Stimulated activated CD4-positive, alpha-beta T cell treated with anti-CD3 and anti-CD28 coated beads, Interleukin-12 subunit alpha, Interleukin-12 subunit beta, amount 100 ng/mL, for 4 hours (primary cell): ENCODE measurements at places on chromosomes 1 and 21.

DNA sequence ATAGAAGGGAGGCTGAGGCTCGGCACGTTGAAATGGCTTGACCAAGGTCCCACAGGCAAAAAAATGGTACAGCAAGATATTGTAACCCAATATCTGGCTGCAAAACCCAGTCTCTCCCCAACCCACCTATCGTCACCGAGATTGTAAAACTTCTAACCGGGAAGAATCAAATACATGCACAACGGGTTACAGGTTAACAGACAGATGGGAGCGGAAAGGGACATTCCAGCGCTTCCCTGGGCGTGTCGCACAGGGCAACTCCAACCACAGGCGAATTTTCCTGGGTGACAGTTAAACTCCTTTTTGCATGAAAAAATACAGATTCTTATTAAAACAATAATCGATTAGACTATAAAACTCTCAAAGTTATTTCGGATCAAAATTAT lies 31.8 kb upstream of the JUN start:
- no peak for DNase-seq

DNA sequence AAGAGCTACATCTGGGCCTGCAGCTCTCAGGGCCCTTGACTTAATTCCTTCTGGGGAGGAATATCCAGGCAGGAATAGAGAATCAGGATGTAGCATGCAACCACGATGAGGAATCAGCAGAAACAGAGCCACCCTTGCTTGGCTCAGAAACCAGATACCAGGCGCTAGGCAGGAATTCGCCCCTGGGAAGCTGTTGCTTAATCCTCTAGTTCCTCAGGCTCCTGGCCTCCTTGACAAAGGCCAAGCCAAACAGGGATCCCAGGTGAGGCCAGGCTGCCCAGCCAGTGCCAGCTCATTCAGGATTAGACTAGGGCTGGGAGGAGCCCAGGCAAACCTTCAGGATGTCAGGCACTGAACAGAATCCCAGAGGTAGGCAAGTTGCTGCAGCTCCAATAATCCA lies 48.2 kb upstream of the IRF2BP2 start:
- DNase-seq = no peak

DNA sequence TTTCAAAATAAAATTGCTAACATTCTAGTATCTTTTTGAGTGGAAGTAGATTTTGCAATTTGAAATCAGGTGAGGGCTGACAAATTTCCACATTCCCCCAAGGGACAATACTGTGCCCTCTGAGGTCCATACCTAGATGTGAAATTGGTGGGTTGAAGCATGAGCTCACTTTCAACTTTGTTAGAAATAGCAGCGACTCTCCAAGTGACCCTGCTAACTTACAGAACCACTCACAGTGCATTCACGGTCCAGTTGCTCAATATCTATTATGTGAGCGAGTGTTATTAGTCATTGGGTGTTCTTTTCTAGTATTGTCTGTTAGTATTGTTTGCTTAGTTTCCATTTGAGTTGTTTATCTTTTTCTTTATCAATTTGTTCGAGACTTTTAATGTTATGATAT lies 53.6 kb upstream of the ASB17 start:
- no peak for DNase-seq

DNA sequence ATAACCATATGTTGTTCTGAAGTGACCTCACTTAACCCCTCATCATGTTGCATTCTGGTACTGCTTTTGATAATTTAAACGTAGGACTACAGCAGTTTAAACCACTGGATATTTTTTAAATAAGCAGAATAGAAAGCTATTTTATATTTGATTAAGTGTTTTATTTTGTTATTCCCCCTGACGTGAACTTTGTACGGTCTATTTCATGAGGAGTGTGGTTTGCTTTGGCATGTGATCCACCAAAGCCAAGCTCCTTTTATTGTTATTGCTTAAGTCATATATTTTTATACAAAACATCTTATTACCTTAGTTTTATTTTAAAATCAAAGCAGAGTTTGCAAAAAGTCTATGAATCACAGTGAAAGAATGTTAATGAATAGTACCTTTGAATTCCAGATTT lies 101.4 kb upstream of the L1TD1 start:
- no peak for DNase-seq

GRCh38 chr1:201222125-201222524 lies 31.5 kb downstream of the IGFN1 start:
- DNase-seq = no peak

GRCh38 chr1:244042293-244042692 lies 8.8 kb upstream of the ZBTB18 start:
- no peak for DNase-seq

- DNase-seq = no peak
These were observed 10.3 kb downstream of the SLC1A7 start for GRCh38 chr1:53132176-53132575.

DNA sequence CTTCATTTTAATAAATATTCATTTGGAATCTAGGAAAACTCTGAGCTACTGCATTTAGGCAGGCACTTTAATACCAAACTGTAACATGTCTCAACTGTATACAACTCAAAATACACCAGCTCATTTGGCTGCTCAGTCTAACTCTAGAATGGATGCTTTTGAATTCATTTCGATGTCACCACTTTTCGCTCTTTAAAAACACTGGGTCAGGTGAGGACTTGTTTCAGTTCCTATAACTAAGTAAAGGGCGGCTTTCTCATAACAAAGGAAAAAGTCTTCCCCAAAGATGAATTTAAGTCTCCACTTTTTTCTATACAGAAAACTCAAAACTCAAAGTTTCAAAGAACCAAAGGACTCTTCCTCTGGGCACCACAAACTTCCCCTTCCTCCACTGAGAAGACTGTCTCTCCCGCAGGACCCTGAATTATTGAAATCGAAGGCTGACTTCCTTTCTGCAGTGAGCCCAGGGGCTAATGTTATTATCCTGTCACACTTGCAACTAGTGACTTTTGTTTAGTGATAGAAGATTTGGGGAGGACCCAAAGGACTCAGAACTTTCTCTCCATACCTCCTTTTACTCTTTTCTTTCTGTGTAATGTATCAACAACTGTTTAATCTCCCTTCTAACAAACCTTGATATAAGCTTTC lies 9.7 kb upstream of the DHX9 start:
- no peak for DNase-seq

- no peak for DNase-seq
These were observed 11.4 kb downstream of the RGS5 start for GRCh38 chr1:163191301-163191700.

GRCh38 chr1:184186167-184186566 lies 134.6 kb downstream of the TSEN15 start:
- no peak for DNase-seq

DNA sequence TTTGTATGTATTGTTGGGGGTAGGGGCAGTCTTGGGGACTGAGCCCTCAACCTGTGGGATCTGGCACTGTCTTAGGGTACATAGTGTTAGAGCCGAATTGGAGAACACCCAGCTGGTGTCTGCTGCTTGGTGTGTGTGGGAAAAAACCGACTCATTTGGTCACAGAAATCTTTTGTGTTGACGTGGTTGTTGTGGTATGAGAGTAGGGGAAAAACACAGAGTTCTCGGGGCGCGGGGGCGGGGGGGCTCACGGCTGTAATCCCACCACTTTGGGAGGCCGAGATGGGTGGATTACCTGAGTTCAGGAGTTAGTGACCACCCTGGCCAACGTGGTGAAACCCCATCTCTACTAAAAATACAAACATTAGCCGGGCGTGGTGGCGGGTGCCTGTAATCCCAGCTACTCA lies 15.3 kb upstream of the SRSF10 start:
- DNase-seq = no peak

DNA sequence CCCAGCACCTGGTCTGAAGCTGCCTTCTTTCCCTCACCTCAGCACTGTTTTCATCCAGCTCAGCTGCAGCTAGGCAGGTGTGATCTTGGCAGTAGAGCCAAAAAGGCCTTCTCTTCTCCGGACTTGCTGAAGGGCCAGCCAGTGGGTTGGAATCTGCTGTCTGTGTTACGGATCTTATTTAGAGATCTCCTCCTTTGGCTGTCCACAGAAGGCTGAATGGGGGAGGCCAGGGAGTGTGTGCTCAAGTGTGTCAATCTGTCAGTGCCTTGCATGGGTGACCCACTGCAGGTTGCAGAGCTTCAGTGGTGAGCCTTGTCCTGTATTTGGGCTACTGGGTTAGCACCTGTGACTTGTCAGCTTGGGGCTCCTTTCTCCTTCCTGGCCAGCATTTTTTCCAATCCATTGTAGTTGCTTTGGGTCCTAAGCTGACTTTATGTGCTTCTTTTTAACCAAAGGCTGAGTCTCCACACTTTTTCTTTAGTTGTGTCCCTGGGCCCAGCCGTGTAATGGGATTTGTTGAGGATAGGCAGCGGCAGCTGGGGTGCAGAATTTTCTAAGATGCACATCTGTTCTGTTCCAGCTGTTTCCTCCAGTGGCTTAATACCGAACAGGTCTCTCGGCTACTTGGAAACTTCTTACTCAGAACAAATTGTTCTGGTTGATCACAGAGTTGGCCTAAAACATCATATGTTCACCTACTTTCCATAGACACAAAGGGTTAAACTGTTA lies 126.8 kb downstream of the PEX14 start:
- DNase-seq = no peak

DNA sequence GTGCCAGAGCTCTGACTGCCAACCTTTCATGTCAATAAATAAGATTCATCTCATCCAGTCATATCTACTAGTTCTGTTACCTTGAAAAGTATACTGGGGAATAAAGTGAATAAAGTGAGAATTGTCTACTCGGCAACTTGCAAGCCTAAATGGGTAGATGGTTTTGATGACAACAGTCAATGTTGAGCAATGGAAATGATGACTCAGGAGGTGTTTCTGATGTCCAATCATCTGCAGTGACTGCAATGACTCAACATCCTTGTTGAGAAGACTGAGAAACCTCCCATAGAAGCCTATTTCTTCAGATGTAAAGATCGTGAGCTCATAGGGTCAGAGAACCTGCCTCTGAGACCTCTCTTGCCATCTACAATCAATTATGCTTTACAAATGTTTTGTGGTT lies 276.4 kb downstream of the SPATA17 start:
- no peak for DNase-seq

GRCh38 chr21:29390778-29391177 lies 92.1 kb downstream of the BACH1 start:
- DNase-seq = no peak

DNA sequence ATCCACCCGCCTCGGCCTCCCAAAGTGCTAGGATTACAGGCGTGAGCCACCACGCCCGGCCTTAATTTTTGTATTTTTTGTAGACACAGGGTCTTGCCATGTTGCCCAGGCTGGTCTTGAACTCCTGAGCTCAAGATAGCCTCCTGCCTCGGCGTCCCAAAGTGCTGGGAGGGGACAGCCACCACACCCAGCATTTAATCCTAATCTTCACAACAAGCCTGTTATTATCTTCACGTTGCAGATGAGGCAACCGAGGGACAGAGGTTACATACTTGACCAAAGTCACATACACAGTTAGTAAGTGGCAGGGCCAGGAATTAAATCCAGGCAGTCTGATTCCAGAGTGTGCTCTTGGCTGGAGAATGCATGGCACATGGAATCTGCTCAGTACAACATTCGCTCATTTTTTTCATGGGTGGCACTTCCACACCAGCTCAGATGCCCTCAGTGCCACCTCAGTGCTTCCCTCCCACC lies 4.8 kb upstream of the GPR37L1 start:
- DNase-seq = no peak

DNA sequence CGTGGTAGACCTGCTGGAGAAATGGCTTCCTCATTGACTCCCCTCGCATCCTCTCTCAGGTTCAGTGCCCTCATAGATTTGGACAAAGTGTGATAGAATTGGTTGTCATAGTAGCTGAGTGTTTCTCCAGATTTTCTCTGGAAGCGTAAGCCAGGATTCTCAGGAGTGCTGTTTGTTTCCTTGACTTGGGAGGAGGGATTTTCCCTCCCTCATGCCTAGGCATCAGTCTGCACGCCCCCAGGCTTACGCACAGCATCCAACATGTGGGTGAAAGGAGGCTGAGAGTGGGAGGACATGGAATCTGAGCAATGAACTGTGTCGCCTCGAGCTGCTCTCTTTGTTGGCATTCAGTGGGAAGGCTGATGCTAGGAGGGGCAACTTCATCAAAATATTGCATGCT lies 503.5 kb downstream of the LTN1 start:
- no peak for DNase-seq

DNA sequence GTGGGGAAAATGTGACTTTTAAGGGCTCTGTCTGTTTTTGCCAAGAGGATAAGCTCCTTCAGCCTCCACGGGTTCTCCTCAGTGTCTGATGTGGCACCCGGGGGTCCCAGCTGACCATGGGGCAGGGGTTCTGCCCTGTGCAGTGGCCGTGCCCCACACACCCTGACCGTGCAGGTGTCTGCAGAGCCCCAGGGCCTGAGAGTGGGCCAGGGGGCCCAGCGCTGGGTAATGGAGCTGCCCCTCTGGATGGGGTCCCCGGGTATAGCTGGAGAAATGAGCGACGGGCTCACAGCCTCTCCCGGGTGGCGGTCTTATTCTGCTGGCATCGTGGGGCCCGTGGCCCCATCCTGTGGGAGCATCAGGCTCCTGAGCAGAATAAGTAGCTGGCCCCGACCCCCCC lies 2.9 kb upstream of the PFKL start:
- no peak for DNase-seq

DNA sequence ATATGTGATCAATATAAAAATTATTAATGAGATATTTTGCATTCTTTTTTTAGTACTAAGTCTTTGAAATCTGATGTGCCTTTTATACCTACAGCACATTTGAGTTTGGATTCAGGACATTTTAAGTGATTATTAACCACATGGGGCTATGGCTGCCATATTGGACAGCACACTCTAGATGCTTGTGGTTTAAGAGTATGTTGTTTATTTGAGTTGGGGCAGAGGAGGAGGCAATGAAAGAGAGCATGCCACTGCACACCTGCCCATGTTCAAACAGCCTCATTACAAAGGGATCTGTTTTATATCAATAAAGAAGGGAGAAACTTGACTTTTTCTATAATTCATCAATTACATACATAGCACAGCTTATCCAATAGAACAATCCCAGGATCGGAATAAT lies 99.4 kb upstream of the EDEM3 start:
- no peak for DNase-seq

DNA sequence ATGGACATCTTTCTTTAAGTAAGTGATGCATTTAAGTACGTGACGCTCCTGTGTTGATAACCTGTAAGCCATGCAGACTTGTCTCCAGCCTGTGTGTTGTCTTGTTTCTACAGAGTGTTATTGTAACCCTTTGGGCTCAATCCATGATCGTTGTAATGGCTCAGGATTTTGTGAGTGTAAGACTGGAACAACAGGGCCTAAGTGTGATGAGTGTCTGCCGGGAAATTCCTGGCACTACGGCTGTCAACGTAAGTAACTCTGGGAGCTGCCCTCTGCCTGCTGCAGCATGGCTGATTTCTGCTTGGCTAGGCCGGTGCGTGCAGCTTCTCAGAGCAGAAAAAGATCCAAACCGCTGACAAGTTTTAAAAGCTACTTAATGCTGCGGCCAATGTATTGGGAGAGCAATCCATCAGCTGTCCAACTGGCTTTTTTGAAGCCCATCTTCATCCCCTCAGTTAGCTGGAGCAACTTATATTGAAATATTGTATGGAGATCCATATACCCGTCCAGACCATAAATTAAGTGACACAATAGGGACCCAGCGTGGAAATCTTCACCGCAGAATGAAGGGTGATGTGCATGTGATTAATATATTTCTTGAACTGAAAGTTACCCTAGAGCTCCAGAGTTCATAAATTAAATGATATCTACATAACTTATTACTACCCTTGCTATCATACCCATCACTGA lies 295.9 kb downstream of the NTNG1 start:
- no peak for DNase-seq

- no peak for DNase-seq
These were observed 19.3 kb upstream of the ACTA1 start for GRCh38 chr1:229452956-229453801.
